Right hindlimb (tissue), 1 donor: ENCODE measurements at places on chromosomes 6 and 20.

DNA sequence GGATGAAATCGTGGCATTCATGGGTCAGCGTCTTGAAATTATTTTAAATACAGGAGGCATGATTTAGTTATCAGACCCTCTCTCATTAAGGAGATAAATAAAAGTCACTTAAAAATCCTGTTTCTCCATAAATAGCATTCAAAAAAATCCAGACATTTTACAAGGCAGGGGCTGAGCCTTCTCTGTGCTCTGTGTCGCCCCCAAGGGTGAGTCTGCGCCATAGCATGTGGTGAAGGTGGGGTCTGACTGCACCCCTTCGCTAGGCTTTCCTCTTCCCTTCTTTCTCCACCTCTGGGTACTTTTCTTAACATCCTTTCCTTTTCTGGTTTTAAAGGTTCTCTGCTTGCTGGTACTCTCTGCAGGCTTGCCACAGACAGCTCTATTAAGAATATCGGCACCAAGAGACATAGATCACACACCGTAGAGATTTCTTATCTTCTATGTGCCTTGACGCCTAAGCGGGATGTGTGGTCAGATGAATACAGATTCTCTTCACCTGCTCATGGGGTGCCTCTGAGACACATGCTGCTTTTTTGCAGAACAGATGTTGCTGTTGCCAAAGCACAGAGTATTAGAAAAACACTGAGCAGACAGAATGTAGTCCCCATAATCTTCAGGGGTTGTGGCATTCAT lies 20.1 kb upstream of the FAM209A start:
- no peak for DNase-seq

DNA sequence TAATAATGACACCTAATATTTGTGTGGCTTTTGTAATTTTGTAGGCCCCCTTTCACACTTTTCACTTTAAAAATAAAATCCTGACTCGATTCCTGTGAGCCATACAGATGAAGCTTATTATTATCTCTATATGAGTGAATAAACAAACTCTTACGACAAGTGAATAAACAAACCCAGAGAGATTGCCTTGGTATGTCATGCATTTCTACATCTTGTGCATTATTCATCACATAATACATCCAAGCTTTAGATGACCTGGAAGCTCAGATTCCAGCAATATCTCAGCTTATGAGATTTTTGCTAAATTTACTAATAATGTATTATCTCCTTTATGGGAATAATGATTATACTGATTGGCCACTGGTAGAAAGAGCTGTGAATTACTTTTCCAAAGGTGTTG lies 248.2 kb downstream of the TBX18 start:
- no peak for DNase-seq

- DNase-seq = no peak
Measured at GRCh38 chr6:26426691-26427450, 13.4 kb upstream of the BTN3A3 start.

DNA sequence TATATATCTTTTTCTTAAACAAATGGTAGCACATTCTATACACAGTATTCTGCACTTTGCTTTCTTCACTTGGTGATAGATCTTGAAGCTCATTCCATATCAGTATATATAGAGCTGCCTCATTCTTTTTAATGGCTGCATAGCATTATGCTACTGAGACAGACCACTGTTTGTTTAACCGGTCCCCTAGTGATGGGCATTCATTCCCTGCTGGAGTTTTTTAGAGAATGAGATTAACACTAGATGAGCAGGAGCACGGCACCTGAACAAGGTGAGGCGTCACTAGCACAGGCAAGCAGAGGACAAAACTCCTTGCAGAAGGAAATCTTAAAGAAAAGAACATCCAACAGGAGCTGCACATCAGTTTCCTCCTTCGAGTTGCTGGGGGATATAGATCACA lies 69.6 kb downstream of the GNAS-AS1 start:
- DNase-seq = no peak

DNA sequence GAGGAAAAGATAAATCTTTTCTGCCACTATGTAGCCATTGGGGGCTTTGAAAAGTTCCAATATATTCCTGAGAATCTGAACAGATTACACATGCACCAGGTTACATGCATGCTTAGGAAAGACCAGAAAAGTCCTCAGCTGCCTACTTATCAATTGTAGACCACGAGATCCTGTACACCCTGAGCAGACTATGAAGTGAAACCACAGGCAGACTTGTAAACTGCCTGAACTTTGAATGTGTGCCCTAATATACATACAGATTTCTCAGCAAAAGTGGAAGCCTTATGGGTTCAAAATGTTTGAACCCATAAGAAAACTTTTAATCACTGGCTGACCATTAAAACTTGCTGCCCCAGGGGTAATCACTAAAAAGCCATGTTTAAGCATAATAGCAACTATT lies 273.5 kb upstream of the RUNX2 start:
- DNase-seq = no peak

DNA sequence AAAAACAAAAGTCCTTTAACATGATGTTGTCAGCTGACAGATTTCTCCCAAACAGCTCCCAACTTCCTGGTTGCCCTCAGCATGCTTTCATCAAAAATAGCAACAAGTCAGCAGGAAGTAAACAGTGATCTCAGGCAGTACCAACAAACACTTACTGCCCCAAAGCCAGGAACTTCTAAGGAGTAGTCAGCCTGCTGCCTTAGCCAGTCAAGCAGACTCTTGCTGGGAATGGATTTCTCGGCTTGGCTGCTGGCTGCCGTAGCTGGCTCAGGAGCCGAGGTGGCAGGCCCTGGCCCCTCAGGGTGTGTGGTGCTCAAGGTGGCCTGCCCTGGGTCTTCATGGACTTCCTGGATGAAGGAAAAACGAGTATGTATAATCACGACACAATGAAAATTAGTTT lies 46.6 kb upstream of the EMILIN3 start:
- no peak for DNase-seq

- DNase-seq = no peak
Measured at GRCh38 chr20:21707267-21707666, 1.8 kb downstream of the PAX1 start.
